Uterus (tissue), 4 donors: ENCODE measurements at places on chromosomes 1 and 21. TPM values are rescaled to one million over a fixed set of nuclear protein-coding genes. Genes with fewer than 3 reads are reported as not detected.

Gene PADI1
- not detected for total RNA-seq

Gene NBPF26
- total RNA-seq: 19.5 TPM

Gene TAGLN2
- total RNA-seq: 198 TPM

Gene PLEKHG5
- 13.1 TPM for total RNA-seq

Gene ZBTB17
- total RNA-seq: 120 TPM

Gene ESPN
- 0.58 TPM for total RNA-seq

Gene PEAR1
- 41.8 TPM for total RNA-seq

- no peak overlapping the region for H3K27ac ChIP-seq
- no peaks in the 10 kb centered on the region for H3K36me3 ChIP-seq
- DNase-seq: no peak
- H3K4me3 ChIP-seq: no peak overlapping the region
- H3K4me1 ChIP-seq: peaks cover 4% of the 10 kb centered on the region
Observed at GRCh38 chr1:102897557-102897956, 210.8 kb downstream of the COL11A1 start.

DNA sequence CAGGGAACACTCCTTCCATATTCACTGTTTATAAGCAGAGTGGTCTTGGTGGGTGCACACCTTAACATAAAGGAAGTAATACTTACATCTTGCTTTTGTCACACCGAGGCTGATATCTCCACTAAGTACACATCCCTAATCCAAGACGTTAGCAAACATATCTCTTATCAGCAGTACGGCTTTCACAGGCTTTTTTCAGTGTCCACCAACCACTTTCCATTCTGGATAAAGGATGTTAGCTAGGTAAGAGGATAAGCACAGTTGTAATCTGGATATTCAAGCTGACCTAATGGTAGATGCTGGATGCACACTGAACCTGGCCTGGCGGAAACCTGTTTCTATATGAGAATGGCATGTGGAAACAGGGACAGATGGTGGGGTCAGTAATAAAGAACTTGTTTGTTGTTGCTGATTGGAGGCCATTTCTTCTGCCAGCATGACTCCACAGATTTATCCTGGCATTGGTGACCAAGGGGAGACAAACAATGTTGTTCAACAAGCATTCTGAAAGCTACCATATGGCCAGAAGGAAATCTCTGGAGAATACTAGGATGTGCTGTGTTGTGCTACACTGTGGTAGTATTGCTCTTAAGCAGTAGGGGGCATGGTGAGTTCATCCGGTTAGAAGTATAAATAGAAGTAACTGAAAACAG lies 416.4 kb downstream of the PTBP2 start:
- H3K27me3 ChIP-seq: no peaks in the 10 kb centered on the region
- H3K36me3 ChIP-seq: no peaks in the 10 kb centered on the region
- no peaks in the 10 kb centered on the region for H3K4me1 ChIP-seq
- DNase-seq: no peak

- H3K27me3 ChIP-seq: no peaks in the 10 kb centered on the region
- H3K4me3 ChIP-seq: no peak overlapping the region
- no peak overlapping the region for H3K27ac ChIP-seq
Observed at GRCh38 chr21:21085206-21085605, 87.0 kb downstream of the NCAM2 start.

- no peaks in the 10 kb centered on the region for H3K4me1 ChIP-seq
- no peaks in the 10 kb centered on the region for H3K27me3 ChIP-seq
- no peak overlapping the region for H3K27ac ChIP-seq
Observed at GRCh38 chr1:96473791-96474434, 247.7 kb upstream of the PTBP2 start.

- H3K4me3 ChIP-seq: no peak overlapping the region
- no peaks in the 10 kb centered on the region for H3K36me3 ChIP-seq
- H3K4me1 ChIP-seq: no peaks in the 10 kb centered on the region
- no peaks in the 10 kb centered on the region for H3K27me3 ChIP-seq
- DNase-seq: no peak
- H3K27ac ChIP-seq: no peak overlapping the region
Observed at GRCh38 chr1:205326812-205327466, 5.4 kb upstream of the NUAK2 start.

DNA sequence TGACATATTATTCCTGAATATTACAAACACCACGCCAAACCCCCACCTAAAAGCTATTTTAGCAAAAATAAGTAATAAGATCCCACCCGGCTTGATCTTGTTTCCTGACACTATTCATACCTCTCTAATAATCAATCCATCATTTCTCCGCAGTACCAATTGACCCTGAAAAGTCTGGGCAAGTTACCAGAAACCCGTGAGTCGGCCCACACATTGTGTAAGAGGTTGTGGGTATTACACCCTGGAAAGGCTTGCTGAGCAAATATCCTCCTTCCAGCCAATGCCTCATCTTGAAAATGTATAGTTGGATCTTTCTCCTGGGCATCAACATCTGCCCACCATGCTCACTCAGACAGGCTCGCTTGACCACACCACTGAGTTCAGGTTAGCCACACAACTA lies 451.0 kb downstream of the TTLL7 start:
- no peaks in the 10 kb centered on the region for H3K36me3 ChIP-seq
- no peak for DNase-seq
- H3K4me3 ChIP-seq: no peak overlapping the region

DNA sequence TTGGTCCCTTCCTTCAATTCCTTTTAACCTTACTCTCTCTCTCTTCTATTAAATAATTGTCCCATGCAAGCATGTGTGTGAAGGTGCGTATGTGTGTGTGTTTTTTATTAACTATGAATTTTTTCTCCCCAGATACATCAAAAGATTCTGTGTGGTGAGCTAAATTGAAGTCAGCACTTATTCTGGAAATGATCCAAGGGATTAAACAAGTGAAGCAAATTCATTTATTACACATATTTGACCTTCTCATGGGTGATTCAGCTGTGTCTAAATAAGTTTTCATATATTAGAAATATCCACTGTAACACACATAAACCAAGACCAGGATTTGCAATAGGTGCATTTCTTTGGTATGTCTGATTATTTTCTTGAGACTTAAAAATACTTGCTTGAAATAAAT lies 24.3 kb downstream of the CHODL start:
- no peak overlapping the region for H3K27ac ChIP-seq
- H3K36me3 ChIP-seq: no peaks in the 10 kb centered on the region
- no peaks in the 10 kb centered on the region for H3K27me3 ChIP-seq
- no peaks in the 10 kb centered on the region for H3K4me1 ChIP-seq
- DNase-seq: no peak

DNA sequence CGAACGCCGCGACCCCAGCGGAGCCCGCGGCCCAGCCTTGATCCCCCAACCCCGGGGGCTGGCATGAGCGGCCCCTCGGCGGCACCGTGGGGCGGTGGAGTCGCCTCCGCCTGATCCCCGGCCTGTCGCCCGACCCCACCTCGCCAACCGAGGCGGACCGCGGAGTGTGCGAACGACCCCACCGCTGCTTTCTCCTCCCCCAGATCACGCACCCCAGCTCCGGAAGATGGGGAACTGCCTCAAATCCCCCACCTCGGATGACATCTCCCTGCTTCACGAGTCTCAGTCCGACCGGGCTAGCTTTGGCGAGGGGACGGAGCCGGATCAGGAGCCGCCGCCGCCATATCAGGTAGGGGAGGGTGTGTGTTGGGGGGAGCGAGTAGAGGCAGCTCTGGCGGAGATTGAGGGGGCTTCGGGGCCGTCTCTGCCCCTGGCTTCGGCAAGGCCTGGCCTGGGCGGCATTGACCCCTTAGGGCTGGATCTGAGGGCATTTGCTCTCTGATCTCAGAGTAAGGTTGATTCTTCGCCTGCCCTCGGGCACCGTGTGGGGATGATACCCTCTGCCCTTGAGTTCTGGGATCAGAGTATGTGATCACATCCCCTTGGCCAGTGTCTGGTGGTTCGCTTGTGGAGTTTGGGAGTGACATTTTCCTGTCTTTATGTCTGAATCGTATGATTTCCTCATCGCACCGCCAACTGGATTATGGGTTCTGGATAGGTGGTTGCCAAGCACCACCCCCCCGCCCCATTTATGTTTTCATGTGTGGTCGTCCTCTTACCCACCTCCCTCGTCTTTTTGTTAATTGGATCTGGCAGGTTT lies 668 bp downstream of the RNF11 start:
- peaks cover 5% of the 10 kb centered on the region for H3K4me1 ChIP-seq
- peak overlapping the region; percentile 98 for H3K4me3 ChIP-seq
- DNase-seq: peak; percentile 41

GRCh38 chr1:18540136-18540765 lies 59.5 kb downstream of the KLHDC7A start:
- no peak for DNase-seq
- H3K4me1 ChIP-seq: no peaks in the 10 kb centered on the region
- H3K27ac ChIP-seq: no peak overlapping the region
- H3K36me3 ChIP-seq: no peaks in the 10 kb centered on the region
- H3K4me3 ChIP-seq: no peak overlapping the region
- H3K27me3 ChIP-seq: no peaks in the 10 kb centered on the region

GRCh38 chr1:12344596-12345349 lies 114.9 kb downstream of the VPS13D start:
- no peaks in the 10 kb centered on the region for H3K27me3 ChIP-seq
- H3K36me3 ChIP-seq: no peaks in the 10 kb centered on the region
- H3K4me1 ChIP-seq: no peaks in the 10 kb centered on the region
- DNase-seq: no peak

- H3K4me1 ChIP-seq: no peaks in the 10 kb centered on the region
- no peaks in the 10 kb centered on the region for H3K36me3 ChIP-seq
- H3K27ac ChIP-seq: no peak overlapping the region
- no peaks in the 10 kb centered on the region for H3K27me3 ChIP-seq
Observed at GRCh38 chr1:24248859-24249258, 61.8 kb upstream of the IFNLR1 start.

DNA sequence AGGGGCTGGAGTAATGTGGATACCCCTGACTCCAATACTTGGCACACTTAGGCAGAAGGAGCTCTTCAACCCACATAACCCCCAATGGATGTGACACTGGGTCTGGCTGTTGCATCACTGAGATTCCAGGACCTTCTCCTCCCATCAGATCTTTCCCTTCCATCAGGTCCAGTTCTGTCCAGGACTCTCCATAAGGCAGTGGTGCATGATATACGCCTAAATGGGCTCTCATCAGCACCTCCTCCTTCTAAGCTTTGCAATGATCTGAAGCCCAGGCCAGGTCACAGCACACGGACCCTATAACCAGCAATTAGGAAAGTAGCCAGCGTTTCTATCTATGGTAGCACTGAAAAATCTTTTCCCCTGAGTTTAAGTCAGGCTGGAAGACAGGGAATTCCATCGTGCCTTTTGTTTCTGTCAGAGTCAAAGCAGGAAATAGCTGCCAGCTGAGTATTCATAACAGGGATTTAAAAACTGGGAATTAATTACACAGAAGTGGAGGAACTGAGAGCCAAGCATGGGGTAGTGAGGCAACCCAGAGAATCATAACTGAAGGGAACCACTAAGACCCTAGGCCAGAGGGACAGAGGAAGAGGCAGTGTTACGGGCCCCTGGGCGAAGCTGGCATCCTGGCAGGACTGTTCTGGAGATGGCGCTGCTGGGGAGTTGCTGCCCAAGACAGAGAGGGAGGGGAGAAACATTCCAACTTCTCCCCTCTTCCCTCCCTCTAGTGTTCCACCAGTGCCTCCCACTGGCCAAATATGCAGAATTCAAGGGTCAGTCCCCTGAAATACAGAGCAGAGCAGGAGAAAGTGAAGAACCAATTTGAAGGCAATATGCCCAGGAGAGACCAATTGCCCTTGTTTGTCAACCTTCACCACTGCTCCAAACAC lies 37.5 kb upstream of the HOOK1 start:
- H3K4me3 ChIP-seq: no peak overlapping the region
- H3K27ac ChIP-seq: no peak overlapping the region
- DNase-seq: no peak
- H3K36me3 ChIP-seq: no peaks in the 10 kb centered on the region
- no peaks in the 10 kb centered on the region for H3K4me1 ChIP-seq
- no peaks in the 10 kb centered on the region for H3K27me3 ChIP-seq

GRCh38 chr1:24470592-24470991 lies 32.0 kb upstream of the RCAN3 start:
- H3K27me3 ChIP-seq: no peaks in the 10 kb centered on the region
- no peak overlapping the region for H3K4me3 ChIP-seq
- no peak for DNase-seq
- H3K4me1 ChIP-seq: no peaks in the 10 kb centered on the region

DNA sequence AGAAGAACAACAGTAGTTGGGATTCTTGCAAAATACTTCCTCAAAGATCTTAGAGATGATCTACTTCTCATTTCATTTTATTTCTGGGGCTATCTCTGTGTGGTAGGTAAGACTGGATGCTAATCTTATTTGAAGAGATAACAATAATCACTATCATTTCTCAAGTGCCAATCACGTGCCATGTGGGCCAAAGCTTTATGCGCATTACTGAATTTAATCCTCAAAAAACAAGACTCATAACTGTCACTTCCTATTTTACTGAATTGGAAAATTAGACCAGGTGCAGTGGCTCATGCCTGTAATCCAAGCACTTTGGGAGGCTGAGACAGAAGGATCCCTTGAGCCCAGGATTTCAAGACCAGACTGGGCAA lies 121.7 kb downstream of the KCNN3 start:
- H3K4me1 ChIP-seq: peaks cover 19% of the 10 kb centered on the region
- H3K27me3 ChIP-seq: no peaks in the 10 kb centered on the region
- no peaks in the 10 kb centered on the region for H3K36me3 ChIP-seq
- no peak overlapping the region for H3K4me3 ChIP-seq
- no peak for DNase-seq
- peak overlapping the region; percentile 88 for H3K27ac ChIP-seq

GRCh38 chr21:20968391-20968790 lies 29.8 kb upstream of the NCAM2 start:
- H3K36me3 ChIP-seq: no peaks in the 10 kb centered on the region
- no peak overlapping the region for H3K27ac ChIP-seq
- H3K27me3 ChIP-seq: no peaks in the 10 kb centered on the region
- no peaks in the 10 kb centered on the region for H3K4me1 ChIP-seq
- H3K4me3 ChIP-seq: no peak overlapping the region

- DNase-seq: no peak
- H3K27ac ChIP-seq: peak overlapping the region; percentile 92
- H3K27me3 ChIP-seq: no peaks in the 10 kb centered on the region
- peaks cover 24% of the 10 kb centered on the region for H3K4me1 ChIP-seq
- H3K36me3 ChIP-seq: no peaks in the 10 kb centered on the region
Observed at GRCh38 chr1:154726896-154727753, 119.1 kb upstream of the ADAR start.

- H3K27me3 ChIP-seq: no peaks in the 10 kb centered on the region
- no peaks in the 10 kb centered on the region for H3K36me3 ChIP-seq
- no peak for DNase-seq
Observed at GRCh38 chr1:66893712-66894111, 30.9 kb downstream of the DNAI4 start.

- H3K4me1 ChIP-seq: no peaks in the 10 kb centered on the region
- H3K27me3 ChIP-seq: no peaks in the 10 kb centered on the region
- H3K4me3 ChIP-seq: no peak overlapping the region
- no peak overlapping the region for H3K27ac ChIP-seq
Observed at GRCh38 chr1:153587314-153587713, 21.7 kb upstream of the S100A2 start.
